ENCODE measurements at places on chromosomes 3 and 15.

- DNase-seq: peak; percentile 16
These were observed 243.7 kb upstream of the LRIG1 start for GRCh38 chr3:66744521-66744920.

- DNase-seq: no peak
These were observed 870 bp upstream of the CHAC1 start for GRCh38 chr15:40952301-40952900.

DNA sequence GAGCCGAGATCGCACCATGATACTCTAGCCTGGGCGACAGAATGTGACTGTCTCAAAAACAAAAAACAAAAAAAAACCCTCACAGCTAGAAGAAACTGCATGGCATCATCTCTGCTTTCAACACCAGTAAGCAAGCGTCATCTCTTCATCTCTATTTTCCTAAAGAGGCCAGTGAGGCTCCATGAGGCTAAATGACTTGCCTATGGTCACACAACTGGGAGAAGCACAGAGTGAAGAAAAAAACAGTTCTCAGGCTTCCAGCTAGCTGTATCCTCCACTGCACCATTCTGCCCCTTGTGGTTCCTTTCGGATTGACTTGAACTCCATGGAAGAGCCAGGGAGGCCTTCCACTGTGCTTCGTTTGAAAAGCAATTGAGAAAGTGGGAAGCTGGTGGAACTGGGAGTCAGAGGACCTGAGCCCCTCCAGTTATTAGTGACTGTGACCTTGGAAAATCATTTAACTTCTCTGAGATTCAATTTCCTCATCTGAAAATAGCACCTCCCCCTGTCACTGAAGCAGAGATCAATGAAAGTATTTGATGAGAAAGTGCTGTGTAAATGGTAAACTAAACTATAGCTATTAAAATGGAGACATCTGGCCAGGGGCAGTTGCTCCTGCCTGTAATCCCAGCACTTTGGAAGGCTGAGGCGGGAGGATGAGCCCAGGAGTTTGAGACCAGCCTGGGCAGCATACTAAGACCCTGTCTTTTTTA is 32.1 kb upstream of the DENND4A start:
- peak; percentile 51 for DNase-seq

GRCh38 chr3:136050250-136050649 is 84.7 kb downstream of the PPP2R3A start:
- DNase-seq: no peak

- DNase-seq: peak; percentile 85
These were observed 32.9 kb downstream of the GJD2 start for GRCh38 chr15:34721802-34722438.

- no peak for DNase-seq
These were observed 36.9 kb downstream of the ATP13A3 start for GRCh38 chr3:194449913-194450312.

DNA sequence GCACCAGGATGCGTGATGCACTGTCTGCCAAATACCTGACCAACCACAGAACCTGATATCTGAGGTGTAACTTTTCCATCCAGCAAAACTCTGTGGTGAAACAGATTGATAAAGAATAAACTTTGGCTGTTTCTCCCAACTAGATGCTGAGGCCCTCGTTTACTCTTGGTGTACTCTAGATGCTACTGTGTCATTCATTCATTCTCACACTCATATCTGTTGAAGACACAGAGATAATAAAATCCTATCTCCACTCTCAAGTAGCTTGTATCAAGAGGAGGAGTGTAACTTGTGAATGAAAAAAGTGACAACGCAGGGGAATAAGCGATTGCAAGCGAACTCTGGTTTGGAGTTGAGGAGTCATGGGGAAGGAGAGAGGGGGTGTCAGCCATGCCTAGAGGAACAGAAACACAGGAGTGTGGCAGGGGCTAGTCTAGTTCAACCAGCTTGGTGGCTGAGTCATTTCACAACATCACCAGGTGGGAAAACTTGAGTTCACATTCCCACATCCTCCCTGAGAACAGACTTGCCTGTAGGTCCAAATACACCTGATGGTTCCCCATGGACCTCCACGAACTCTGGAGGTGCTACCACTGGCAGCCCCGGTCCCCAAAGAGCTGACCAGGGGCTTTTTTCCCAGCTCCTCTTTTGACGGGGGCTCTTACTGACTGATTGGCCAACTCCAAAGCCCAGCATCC is 73.3 kb upstream of the SNRK start:
- DNase-seq: no peak

DNA sequence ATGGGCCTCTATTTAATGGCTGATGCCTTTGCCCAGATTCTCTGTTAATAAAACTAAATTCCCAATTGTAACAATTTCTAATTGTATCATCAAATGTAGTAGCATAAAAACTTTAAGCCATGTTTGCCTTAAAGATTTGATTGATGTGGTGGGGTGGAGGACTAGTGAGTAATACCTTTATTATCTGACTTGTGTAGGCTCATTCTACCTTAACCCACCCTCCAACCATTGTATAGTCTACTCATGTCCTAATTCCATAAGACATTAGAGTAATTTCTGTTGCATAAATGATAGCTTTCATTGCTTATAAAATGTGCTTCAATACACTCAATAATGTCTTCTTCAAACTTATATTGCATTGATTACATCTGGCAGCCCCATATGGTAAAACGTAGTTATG is 25.8 kb downstream of the SERPINI1 start:
- no peak for DNase-seq

All from fibroblast of skin of right biceps (primary cell).